NCI-H524 treated with DMSO at 0.1 percent for 48 hours (cell line): ENCODE measurements at places on chromosomes 11 and 22.

DNA sequence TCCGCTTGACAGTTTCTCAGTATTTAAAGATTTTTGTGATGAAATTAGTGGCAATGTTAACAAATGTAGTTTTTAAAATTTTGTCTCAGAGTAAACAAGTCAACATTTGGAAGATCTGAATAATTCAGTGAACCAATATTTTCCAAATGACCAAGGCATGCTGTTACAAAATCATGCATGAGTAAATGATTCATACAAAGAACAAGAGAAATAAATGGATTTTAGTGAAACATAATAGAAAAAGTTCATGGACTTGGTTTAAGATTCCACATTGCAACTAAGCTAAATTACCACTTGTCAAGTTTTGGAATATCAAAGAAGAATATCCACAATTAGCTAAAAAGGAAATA is 125.7 kb upstream of the SNX19 start:
- no peak for DNase-seq

DNA sequence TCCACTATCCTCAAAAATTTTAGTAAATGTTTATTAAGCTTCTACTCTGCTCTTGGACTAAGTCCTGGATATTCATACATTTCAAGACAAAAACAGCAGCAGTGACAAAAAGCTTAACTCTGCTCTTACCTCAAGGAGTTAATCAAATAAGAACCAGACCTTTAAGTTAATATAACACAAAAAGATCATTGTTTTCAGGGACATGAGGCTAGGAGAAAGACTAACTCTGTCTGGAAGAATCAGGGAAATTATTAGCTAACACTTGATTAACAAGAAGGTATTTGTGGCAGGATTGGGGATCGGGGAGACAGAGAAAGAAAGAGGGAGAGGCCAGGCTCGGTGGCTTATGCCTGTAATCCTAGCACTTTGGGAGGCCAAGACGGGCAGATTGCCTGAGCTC is 74.4 kb downstream of the PPP2R1B start:
- DNase-seq, result no peak

DNA sequence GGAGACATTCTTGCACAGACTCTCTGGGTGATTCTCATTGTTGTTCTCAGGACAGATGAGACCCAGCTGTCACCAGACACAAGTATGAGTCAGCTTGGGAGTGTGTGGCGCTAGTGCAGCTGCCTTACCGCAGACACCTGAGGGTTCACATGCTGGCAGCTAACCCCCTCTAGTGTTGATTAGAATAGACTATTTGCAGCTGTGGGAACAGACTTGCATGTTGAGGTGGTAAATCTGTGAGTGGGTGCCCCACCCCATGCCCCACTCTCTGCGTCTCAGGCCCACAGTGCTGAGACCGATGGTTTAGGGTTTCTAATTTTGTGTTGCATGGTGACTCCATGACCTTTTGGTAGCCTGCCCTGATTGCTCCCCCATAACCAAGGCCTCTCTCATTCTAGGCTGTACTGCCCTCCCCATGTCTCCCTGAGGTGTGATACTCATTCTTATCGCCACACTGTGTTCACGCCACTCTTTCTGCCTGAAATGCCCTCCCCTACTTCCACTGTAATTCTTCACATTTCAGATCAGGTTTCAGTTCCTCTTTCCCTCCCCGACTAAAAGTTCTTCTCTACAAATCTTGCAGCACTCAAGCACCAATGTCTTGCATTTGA is 73.7 kb upstream of the KIRREL3 start:
- DNase-seq, result peak; percentile 42

- no peak for DNase-seq
These were observed 361.5 kb downstream of the CTTN start for GRCh38 chr11:70759846-70760245.

DNA sequence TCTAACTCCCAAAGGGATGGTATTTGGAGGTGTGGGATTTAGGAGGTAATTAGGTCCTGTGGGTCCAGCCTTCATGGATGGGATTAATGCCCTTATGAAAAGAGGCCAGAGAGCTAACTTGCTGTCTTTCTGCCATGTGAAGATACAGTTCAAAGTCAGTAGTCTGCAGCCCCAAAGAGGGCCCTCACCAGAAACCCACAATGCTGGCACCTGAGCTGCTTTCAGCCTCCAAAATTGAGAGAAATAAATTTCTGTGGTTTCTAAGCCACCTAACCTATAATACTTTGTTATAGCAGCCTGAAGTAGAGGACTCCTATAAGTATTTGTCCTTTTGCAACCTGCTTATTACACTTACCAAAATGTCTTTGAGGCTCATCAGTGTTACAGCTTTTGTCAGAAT is 16.2 kb downstream of the ATM start:
- DNase-seq, result no peak

DNA sequence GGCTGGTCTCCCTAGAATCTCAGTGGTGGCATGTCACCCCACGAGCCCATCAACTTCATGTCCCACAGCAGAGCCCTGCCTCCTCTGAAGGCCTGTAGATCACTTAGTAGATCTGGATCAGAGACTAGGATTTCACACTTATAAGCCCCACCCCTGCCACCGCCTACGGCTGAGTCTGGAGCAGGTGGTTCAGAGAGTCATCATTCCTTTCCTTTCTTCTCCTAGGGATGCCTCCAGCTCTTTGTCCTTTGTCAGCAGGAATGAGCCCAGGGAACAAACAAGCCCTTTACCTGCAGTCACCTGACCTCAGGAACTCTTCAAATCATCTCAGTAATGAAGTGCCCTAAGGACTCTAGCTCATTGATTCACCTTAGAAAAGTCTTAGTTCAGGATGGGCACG is 37.8 kb downstream of the SCGB1A1 start:
- DNase-seq, result no peak

DNA sequence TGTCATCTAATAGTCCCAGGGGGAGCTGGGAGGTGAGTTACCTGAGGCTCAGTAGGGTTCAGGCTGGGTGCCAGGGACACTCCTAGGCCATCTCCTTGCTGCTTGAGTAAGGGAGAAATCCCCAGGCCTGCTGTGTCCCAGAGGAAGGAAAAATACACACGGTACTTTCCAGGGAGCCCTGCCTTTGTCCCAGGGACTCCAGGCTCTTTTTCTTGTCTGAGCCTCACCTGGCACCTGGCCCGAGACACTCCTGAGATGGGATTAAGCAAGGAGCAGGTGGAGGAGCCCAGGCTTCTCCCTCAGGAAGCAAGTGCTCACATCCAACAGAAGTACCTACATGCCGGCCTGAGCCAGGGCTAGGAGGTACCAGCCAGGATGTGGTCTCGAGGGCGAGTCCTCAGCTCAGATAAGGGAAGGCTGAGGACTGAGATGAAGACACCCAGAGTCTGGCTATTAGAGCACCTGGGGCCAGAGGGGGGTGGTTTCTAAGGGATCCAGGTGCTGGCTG is 899 bp upstream of the KLHDC7B start:
- no peak for DNase-seq

- no peak for DNase-seq
These were observed 86.8 kb downstream of the PTPRJ start for GRCh38 chr11:48066881-48067800.

GRCh38 chr11:36948460-36949127 is 350.6 kb upstream of the RAG2 start:
- no peak for DNase-seq

- no peak for DNase-seq
These were observed 84.3 kb downstream of the CCDC81 start for GRCh38 chr11:86459002-86459385.

DNA sequence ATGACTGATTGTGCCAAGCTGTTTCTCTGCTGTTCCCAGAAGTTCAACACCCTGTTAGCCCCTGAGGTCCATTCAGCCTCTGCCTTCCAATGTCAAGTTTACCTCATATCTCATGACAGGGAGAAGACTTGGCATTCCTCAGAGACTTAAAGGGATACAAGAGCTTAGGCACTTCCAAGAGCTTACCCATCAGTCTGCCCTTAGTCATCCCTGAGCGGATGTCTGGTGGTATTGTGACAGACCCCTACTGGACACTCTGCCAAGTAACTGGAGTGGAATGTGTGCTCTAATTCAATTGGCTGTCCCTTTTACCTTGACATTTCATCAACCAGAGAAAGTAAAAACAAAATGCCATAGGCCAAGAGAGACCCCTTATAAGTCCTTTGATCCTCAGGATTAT is 151.5 kb downstream of the AASDHPPT start:
- DNase-seq, result no peak

GRCh38 chr11:33540427-33540826 is 160.2 kb downstream of the C11orf91 start:
- DNase-seq, result no peak

GRCh38 chr22:39212721-39213376 is 31.9 kb downstream of the PDGFB start:
- DNase-seq, result no peak

DNA sequence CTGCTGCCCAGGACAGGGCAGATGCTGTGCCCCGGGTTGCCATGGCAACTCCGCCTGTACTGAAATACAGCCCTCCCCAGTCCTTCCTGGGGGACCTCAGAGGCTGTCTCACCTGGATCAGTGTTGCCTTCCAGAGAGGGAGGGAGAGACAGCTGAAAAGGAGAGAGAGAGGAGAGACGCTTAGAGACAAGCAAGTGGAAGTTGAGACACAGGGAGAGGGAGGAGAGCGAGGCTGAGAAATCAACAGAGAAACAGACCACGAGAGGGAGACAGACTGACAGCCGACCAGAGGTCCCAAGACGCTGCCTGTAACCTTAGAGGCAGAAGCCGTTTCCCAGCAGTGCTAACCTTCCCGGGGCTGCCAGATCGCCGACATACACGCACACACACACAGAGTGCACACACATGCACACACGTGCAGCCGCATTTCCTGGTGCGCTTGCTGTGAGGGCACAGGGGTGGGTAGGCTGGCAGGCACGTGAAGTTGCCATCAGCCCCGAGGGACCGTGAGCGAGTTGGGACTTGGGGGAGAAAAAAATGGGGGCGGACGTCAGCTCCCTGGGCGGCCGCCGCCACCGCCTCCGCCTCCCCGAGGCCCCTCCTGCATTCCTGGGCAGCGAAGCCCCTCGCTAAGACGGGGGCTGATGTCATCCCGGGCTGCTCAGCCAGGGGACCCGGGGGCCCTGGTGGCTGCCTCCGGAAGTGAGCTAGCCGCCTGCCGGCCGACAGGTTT is 88.6 kb upstream of the CRYBB3 start:
- DNase-seq, result peak; percentile 57

GRCh38 chr11:2268729-2269600 is 1.4 kb downstream of the ASCL2 start:
- DNase-seq, result no peak

GRCh38 chr22:49084206-49084605 is 743.5 kb downstream of the BRD1 start:
- no peak for DNase-seq

GRCh38 chr22:46353483-46354105 is 18.1 kb downstream of the TRMU start:
- DNase-seq, result no peak

DNA sequence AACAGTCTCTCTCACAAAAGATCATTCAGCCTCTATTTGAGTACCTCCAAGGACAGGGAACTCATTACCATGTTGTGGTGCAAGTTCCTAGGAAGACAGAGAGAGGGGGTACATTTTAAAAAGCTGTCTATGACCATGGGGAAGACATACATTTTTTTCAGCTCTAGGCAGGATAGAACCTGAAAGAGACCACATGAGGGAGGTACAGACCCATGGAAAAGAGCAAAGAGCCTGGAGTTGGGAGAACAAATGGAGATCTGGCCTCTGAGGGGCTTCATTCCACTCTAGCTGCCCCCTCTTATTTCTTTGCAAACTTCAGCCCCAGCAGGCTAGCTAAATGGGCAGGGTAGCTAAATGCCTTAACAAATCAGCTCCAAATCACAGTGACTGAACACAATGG is 36.3 kb downstream of the KCNC1 start:
- DNase-seq, result no peak

GRCh38 chr11:47552056-47552565 is 821 bp downstream of the CELF1 start:
- no peak for DNase-seq

GRCh38 chr22:48820481-48821345 is 1007.0 kb downstream of the BRD1 start:
- no peak for DNase-seq

GRCh38 chr11:44229624-44230023 is 80.3 kb downstream of the ALX4 start:
- DNase-seq, result no peak

- DNase-seq, result no peak
These were observed 39.1 kb upstream of the PRAME start for GRCh38 chr22:22598144-22598543.

DNA sequence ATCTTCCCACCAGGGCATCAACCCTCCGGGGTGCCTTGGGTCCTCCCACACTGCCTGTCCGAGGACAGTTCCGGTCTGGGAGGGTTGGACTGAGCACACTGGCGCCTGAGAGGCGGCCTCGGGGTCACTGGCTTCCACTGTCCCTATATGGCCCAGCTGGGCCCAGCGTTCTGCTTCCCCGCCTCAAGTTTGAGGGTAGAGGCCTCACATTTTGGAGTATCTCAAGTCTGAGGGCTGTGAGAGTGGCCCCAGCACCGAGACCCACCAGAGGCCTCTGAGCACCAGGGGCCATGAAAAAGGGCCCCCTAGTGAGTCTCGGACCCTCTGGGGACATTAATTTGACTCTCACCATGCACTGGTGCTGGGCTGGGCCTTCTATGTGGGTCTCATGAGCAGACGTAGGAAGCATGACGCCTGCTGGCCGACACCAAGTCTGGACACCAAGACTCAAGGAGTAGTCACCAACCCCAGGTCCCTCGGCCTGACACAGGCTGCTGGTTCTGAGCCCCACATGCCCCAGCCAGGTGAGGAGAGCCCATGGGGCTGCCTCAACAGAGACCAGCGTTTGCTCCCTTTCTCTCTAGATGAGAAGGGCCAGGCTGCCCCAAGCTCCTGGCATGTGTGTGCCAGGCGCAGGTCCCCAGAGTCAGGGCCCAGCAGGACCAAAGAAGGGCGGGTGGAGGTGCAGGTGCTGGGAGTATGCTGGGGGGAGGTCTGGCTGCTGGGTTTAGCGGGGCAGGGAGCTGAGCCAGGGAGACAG is 27.5 kb downstream of the ARVCF start:
- DNase-seq, result no peak

DNA sequence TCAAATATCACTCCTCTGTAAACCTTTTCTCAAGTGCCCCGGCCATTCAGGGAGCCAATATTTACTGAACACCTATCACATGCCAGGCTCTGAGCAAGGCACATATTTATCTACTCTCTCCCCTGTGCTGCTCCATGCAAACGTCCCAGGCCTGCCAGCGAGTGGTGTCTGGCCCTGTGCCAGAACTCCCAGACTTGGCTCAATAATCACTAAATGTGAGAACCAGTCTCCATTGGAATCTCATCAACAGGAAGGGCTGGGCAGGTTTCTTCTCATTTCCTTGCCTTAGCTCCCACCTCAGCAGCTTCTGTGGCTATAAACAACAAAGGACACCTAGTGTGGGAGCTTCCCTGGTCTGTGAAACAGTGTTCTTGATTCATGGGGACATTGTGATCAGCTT is 21.7 kb downstream of the RASSF10 start:
- DNase-seq, result no peak
